ENCODE measurements at places on chromosomes 4 and X.

DNA sequence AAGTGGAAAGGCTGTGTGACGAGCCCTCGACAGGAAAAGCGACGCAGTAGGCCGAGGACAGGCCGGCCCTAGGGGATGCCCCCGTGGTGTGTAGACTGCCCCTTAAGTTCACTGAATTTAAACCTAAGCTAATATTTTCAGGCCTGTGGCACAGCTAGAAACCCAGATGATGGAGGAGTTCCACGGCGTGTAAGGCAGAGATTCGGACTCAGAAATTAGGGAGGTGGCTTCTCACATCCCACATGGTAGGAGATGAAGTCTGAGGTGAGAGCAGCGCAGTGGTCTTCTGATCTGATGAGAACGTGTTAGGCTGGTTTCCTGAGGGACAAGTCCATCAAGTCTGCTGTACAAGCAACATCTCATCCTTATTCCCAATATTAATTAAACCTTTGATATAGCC, 7.8 kb downstream of the LRP2BP start:
- no peak for DNase-seq

DNA sequence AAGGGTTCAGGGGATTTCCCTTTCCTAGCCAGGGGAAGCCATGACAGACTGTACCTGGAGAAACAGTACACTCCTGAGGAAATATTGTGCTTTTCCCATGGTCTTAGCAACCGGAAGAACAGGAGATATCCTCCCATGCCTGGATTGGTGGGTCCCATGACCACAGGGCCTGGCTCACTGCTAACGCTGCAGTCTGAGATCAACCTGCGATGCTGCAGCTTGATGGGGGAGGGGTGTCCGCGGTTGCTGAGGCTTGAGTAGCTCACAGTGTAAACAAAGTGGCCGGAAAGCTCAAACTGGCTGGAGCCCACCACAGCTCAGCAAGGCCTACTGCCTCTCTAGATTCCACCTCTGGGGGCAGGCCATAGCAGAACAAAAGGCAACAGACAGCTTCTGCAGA, 819.5 kb downstream of the TECRL start:
- no peak for DNase-seq

DNA sequence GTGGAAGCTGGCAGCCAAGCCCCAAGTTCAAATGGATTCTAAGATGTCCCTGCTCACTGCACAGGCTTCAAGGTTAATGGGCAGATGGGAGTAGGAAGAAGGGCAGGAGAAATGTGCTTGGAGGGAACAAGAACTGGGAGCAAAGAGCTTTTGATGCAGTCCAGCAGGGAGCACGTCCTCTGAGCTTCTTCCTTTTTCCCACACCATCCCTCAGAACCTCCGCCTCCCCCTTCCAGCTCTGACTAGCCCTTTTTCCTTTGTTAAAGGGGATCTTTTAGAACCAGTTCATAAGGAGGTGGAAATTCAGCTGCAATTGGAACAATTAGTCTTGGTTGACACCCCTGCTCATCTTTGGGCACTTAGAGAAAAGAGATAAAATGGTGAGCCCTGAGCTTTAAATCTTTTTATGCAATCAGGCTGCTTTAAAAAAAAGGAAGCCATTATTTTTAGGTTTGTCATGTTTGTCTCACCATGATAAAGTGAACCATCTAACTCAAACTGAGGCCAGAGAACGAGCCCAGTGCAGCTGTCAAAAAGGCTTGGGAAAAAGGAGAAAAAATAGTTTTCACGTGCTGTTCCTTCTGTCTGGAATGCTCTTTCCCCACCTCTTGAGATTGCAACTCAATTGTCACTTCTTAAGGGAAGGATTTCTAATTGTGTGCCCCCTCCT, 135.8 kb upstream of the IL1RAPL2 start:
- DNase-seq: no peak

DNA sequence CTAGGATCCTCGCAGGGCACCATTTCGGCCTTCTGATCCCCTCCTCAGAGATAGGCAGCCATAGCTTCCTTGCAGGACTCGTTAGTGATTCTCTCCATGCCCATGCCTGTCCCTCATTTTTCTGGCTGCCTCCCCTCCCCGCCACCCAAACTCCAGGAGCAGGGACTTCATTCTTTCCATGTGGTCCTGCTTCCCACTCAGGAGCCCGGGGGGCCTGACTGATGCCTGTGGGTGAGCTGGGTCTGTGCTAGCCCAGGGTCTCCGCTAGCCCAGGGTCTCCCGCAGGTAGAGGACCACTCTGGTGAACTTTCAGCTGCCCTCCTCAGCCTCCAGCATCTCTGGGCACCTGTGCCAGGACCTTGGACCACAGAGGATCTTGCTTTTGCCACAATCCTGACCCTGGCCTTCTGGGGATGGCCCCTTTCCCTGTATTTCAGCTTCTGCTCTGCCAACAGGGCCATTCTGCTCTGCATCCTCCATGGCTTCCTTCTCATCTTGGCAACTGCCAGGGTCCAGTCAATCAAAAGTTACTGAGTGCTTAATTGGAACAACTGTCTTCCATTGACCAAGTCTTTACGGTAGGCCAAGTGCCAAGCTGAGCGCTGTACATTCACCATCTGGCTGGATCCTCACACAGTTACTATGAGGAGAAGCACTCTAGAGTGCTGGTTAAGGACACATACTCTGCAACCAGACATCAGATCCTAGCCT, 152.2 kb downstream of the EFNB1 start:
- DNase-seq: no peak

GRCh38 chr4:120299631-120300030, 233.0 kb upstream of the MAD2L1 start:
- DNase-seq: no peak

DNA sequence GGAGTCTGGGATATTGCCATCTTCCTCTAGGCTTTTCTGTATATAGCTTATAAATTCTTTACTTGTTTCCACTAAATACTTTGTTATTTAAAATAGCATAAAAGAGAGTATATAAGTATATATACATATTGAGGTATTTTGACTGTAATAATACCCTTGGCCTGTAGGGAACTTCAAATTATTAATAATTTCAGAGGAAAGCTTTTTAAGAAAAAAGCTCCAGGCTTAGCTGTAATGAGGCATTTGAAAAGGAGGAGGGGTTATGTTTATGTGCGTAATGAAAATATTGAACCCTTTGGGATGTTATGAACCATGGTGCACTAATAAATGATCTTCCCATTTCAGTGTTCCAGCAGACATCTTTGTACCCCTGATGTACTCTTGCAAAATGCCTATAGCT, 578.1 kb downstream of the RPA4 start:
- no peak for DNase-seq

GRCh38 chr4:119031218-119031617, 104.4 kb upstream of the MYOZ2 start:
- no peak for DNase-seq

DNA sequence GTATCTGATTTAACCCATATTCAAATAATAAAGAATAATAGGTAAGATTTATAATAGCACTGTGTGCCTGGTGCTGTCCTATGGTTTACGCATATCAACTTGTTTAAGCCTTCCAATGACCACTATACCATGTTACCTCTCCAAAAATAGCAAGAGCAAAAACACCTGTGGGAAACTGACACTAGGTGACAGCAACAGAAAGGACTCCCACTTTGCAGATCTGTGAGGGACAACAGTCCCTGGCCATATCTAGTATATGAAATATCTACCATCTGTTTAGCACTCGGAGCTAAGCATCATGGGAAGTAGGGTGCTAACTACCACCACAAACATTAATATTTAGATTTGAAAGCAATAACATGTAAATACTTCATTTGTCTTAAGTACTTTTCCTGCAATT, 55.7 kb upstream of the TXK start:
- no peak for DNase-seq

DNA sequence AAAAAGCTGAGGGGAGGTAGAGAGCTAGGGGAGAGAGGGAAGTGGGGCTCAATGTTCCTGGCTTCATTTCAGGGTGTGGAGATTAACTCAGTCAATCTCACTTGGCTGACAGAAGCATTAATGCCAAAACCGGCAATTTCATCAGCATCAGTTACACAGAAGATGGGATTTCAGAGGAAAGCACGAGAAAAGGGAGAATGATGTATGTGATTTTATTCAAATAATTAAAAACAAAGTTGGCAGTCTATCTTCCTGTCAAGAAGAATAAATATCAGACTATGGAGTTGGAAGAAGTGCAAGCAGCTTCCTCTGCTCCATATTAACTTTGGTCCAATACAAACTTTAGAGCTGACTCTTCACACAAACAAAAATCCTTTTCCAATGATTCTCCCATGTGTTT, 29.6 kb upstream of the HCCS start:
- no peak for DNase-seq

Measured in activated CD4-positive, alpha-beta T cell treated with anti-CD3 and anti-CD28 coated beads, Interleukin-2, amount 50 U/mL, for 24 hours (primary cell).